B cell (primary cell): ENCODE measurements at places on chromosomes 16 and 17. TPM values are rescaled to one million over a fixed set of nuclear protein-coding genes. Genes with fewer than 3 reads are reported as not detected.

The MT4 gene
- total RNA-seq: not detected in 2 replicates

The STARD3 gene
- 93.1 and 101 TPM in 2 replicates for total RNA-seq

The TUBD1 gene
- total RNA-seq: 19.7 and 20.0 TPM in 2 replicates

The MT1A gene
- not detected in 2 replicates for total RNA-seq

DNA sequence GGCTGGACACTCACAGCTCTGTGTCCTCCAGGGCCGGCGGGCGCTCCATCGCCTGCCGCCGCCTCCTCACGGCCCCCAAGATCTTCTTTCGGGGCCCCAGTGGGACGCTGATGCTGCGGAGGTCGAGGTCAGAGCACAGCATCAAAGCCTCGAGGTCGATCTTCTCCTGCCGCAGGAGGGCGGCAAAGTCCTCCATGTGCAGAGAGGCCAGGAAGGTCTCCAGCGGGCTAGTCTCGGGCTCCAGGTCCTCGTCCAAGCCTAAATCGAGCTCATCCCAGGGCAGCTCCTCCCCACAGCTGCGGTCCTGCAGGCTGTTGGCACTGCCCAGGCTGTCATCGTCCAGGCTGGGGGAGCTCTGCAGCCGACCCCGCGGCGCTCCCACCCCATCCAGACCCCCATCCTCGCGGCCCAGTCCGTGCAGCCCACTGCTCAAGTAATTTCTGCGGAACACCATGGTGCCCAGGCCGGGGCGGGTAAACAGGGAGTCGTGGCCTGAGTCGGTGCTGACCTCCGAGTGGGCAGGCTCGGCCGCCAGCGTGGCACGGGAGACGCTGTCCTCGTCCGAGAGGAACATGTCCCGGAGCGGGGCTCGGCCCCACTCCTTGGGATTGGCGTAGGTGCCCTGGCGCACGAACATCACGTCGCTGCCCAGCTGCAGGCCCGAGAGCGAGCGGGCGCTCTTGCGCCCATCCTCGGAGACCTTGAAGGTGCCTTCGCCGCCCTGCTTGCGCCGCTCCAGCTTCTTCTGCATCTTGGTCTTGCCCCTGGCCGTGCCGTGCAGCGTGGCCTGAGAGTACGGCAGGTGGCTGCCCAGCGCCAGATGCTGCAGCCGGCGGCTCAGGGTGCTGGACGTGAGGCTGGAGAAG, 3.4 kb downstream of the USH1G start:
- DNase-seq: no peak
- H3K27ac ChIP-seq: no peak overlapping the region
- H3K4me3 ChIP-seq: no peak overlapping the region
- no peaks in the 10 kb centered on the region for H3K36me3 ChIP-seq

DNA sequence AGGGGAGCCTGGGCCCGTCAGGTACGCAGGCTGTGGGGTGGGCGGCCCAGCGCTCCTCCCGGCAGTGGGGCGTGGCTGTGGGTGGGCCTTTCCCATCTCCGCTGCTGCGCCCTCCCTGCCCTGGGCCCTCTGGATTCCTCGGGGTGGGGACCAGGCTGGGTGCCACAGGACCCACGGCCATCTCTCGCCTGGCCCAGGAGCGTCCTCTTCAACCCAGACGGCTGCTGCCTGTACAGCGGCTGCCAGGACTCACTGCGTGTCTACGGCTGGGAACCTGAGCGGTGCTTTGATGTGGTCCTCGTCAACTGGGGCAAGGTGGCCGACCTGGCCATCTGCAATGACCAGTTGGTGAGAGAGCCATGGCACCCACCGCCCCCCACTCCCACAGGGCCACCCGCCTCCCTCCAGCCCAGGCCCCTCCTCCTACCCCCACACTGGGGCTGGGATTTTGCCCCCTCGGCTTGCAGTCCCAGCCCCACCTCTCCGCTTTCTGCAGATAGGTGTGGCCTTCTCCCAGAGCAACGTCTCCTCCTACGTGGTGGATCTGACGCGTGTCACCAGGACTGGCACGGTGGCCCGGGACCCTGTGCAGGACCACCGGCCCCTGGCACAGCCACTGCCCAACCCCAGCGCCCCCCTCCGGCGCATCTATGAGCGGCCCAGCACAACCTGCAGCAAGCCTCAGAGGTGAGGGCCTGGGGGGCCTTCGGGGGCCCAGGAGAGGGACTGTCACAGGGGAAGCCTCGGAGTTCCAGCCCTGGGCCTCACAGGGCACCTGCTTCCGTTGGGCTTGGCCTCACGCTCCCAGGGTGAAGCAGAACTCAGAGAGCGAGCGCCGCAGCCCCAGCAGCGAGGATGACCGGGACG, 17.2 kb downstream of the KATNB1 start:
- no peak overlapping the region for H3K27ac ChIP-seq
- H3K36me3 ChIP-seq: peaks cover 3% of the 10 kb centered on the region
- no peak overlapping the region for H3K4me3 ChIP-seq
- no peaks in the 10 kb centered on the region for H3K27me3 ChIP-seq
- H3K4me1 ChIP-seq: peaks cover 3% of the 10 kb centered on the region

DNA sequence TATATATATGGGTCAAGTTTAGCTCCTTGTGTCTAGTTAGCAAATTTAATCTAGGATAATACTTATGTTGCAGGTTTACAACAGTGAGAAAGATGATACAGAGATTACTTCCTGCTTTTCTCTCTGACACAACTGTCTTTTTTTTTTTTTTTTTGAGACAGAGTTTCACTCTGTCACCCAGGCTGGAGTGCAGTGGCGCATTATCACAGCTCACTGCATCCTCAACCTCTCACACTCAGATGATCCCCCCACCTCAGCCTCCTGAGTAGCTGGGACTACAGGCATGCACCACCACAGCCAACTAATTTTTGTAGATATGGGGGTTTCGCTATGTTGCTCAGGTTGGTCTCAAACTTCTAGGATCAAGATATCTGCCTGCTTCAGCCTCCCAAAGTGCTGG, 706.9 kb upstream of the SOX9 start:
- H3K4me1 ChIP-seq: no peaks in the 10 kb centered on the region
- no peak overlapping the region for H3K27ac ChIP-seq
- no peak overlapping the region for H3K4me3 ChIP-seq
- H3K27me3 ChIP-seq: no peaks in the 10 kb centered on the region
- H3K36me3 ChIP-seq: no peaks in the 10 kb centered on the region

GRCh38 chr16:1215574-1216295, 9.3 kb downstream of the TPSG1 start:
- no peak for DNase-seq
- H3K4me1 ChIP-seq: no peaks in the 10 kb centered on the region
- no peak overlapping the region for H3K4me3 ChIP-seq
- no peaks in the 10 kb centered on the region for H3K27me3 ChIP-seq
- H3K36me3 ChIP-seq: no peaks in the 10 kb centered on the region

DNA sequence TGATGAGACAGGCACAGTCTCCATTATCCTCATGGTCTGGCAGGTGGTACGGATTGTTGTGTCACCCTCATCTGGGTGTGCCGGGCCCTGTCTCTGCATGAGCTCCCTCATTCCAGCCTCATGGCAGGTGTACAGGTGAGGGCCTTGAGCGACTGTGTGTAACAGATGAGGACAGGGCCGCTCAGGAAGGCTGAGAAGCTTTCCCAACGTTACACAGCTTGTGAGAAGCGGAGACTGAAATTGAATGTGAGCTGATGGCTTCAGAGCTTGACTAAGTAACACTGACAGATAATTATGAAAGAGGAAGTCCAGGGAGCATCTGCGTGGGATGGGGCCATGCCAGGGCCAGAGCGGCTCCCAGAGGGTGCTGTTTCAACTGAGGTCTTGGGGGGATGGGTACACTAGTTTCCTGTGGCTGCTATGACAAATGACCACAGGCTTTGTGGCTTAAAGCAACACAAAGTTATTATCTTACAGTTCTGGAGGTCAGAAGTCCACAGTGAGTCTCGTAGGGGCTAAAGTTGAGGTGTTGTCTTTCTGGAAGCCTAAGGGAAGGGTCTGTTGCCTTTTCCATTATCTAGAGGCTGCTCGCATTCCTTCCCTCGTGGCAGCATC, 36.7 kb downstream of the CMIP start:
- DNase-seq: peak; percentile 90
- peaks cover 7% of the 10 kb centered on the region for H3K36me3 ChIP-seq
- no peaks in the 10 kb centered on the region for H3K27me3 ChIP-seq

GRCh38 chr17:58382872-58383242, 30.9 kb upstream of the SUPT4H1 start:
- peaks cover 15% of the 10 kb centered on the region for H3K4me1 ChIP-seq
- no peak overlapping the region for H3K4me3 ChIP-seq
- H3K27ac ChIP-seq: no peak overlapping the region
- no peaks in the 10 kb centered on the region for H3K36me3 ChIP-seq
- no peaks in the 10 kb centered on the region for H3K27me3 ChIP-seq

- peak; percentile 80 for DNase-seq
- peak overlapping the region; percentile 74 for H3K27ac ChIP-seq
- H3K36me3 ChIP-seq: no peaks in the 10 kb centered on the region
- peaks cover 82% of the 10 kb centered on the region for H3K4me1 ChIP-seq
Measured at GRCh38 chr17:45410144-45411091, 22.3 kb downstream of the ARHGAP27 start.

GRCh38 chr16:21083729-21084268, 66.8 kb downstream of the DNAH3 start:
- H3K36me3 ChIP-seq: no peaks in the 10 kb centered on the region
- H3K27me3 ChIP-seq: no peaks in the 10 kb centered on the region
- peak; percentile 51 for DNase-seq
- H3K27ac ChIP-seq: no peak overlapping the region
- H3K4me1 ChIP-seq: no peaks in the 10 kb centered on the region

- H3K4me3 ChIP-seq: no peak overlapping the region
- H3K36me3 ChIP-seq: peaks cover 54% of the 10 kb centered on the region
- no peak for DNase-seq
Measured at GRCh38 chr16:31880322-31880979, 6.8 kb downstream of the ZNF267 start.

GRCh38 chr16:81623365-81624102, 155.6 kb upstream of the PLCG2 start:
- H3K27me3 ChIP-seq: no peaks in the 10 kb centered on the region
- peak; percentile 70 for DNase-seq
- H3K4me3 ChIP-seq: no peak overlapping the region
- H3K36me3 ChIP-seq: peaks cover 18% of the 10 kb centered on the region

- H3K4me1 ChIP-seq: no peaks in the 10 kb centered on the region
- H3K36me3 ChIP-seq: no peaks in the 10 kb centered on the region
- H3K27me3 ChIP-seq: no peaks in the 10 kb centered on the region
- no peak overlapping the region for H3K27ac ChIP-seq
- no peak for DNase-seq
- H3K4me3 ChIP-seq: no peak overlapping the region
Measured at GRCh38 chr16:52707676-52708337, 160.9 kb upstream of the TOX3 start.

DNA sequence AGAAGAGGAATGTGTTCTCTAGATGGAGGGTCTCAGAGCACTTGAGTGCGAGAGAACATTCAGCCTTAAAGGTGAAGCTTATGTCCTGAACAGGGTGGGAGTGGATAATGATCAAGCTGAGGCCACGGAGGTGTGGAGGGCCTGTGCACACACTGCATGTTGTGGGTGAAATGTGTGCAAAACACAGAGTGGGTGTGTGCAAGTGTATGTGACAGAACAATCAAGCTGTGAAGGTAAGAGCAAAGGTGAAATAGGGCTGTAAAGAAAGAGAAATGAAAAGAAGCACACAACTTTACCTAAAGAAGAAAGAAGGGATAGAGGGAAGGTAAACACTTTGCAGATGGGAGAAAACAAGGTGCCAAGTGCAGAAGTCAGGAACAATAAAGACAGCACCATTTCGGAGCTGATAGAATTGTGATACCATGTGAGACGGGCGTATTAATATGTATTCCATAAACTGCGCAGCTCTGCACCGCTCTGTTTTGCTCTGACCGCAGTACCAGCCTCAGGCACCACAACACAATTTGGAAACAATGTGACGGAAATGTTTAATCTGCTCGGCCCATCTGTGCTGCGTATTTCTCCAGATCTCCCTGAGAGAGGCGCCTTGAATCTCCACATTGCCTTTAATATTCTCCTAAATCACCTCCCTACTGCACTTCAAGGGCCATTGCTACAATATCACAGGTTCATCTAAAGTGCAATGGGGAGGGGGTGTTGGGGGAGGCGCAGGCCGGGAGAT, 40.6 kb downstream of the SNX11 start:
- peaks cover 11% of the 10 kb centered on the region for H3K36me3 ChIP-seq
- H3K27me3 ChIP-seq: no peaks in the 10 kb centered on the region
- no peaks in the 10 kb centered on the region for H3K4me1 ChIP-seq
- H3K27ac ChIP-seq: no peak overlapping the region
- no peak overlapping the region for H3K4me3 ChIP-seq
